Ascending aorta (tissue), 2 donors: ENCODE measurements at places on chromosomes 4 and X. TPM values are rescaled to one million over a fixed set of nuclear protein-coding genes. Genes with fewer than 3 reads are reported as not detected.

GAGE12G gene
- not detected for total RNA-seq

TMEM255A gene
- total RNA-seq: not detected

CCDC160 gene
- total RNA-seq: not detected

ETFDH gene
- 1.4 TPM for total RNA-seq

CCDC110 gene
- total RNA-seq: not detected

CT83 gene
- not detected for total RNA-seq

GRCh38 chr4:129254526-129254925 is 158.6 kb downstream of the C4orf33 start:
- no peaks in the 10 kb centered on the region for H3K4me1 ChIP-seq
- no peak for DNase-seq
- H3K27ac ChIP-seq: no peak overlapping the region
- no peak overlapping the region for H3K4me3 ChIP-seq
- H3K27me3 ChIP-seq: no peaks in the 10 kb centered on the region
- H3K36me3 ChIP-seq: no peaks in the 10 kb centered on the region
